ENCODE measurements at places on chromosomes 4 and X.

DNA sequence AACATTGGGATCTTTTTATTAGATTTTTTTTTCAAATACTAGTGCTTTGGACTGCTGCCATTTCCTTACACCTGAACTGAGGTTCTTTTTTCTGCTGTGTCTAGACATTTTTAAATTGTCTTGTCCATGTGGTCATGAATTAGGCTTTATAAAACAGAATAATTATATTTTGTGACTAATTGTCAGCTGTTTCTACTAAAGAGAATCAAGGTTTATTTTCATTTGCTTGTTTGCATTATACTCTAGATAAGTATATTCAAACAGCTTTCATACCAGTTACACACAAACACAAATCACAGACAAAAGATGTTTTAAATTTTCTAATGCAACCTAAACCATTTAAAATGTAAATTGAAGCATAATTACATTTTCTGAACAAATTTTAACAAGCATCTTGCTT is 194.7 kb downstream of the GALNTL6 start:
- DNase-seq, result no peak

DNA sequence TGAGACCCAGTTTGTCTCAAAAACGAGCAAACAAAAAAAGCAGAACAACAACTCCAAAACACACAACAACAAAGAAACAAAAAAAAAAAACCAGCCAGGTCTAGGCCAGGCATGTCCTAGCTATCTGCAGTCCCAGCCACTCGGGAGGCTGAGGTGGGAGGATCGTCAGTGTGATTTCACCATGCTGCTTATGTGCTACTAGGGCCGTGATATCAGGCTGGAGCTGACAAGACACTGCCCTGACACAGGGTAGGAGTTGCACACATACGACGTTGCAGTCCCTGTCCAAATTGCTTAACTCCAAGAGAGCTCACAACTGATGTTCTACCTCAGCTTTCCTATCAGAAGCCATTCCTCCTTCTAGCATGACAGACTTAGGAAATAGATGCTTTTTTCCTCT is 204.9 kb downstream of the AASDH start:
- no peak for DNase-seq

GRCh38 chr4:35900286-35901243 is 343.7 kb downstream of the ARAP2 start:
- DNase-seq, result no peak

DNA sequence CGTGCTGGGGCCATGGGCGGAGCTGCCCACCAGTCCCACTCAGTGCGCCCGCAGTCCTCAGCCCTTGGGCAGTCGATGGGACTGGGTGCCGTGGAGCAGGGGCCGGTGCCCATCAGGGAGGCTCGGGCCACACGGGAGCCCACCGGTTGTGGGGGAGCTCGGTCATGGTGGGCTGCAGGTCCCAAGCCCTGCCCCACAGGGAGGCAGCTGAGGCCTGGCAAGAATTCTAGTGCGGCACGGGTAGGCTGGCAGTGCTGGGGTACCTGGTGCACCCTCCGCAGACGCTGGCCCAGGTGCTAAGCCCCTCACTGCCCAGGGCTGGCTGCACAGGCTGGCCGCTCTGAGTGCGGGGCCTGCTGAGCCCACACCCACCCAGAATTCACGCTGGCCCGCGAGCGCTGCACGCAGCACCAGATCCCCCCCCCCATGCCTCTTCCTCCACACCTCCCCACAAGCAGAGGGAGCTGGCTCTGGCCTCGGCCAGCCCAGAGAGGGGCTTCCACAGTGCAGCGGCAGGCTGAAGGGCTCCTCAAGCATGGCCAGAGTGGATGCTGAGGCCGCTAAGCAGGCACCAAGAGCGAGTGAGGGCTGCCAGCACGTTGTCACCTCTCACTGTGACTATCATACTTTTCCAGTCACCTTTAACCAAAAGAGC is 564.4 kb downstream of the GALNTL6 start:
- no peak for DNase-seq

DNA sequence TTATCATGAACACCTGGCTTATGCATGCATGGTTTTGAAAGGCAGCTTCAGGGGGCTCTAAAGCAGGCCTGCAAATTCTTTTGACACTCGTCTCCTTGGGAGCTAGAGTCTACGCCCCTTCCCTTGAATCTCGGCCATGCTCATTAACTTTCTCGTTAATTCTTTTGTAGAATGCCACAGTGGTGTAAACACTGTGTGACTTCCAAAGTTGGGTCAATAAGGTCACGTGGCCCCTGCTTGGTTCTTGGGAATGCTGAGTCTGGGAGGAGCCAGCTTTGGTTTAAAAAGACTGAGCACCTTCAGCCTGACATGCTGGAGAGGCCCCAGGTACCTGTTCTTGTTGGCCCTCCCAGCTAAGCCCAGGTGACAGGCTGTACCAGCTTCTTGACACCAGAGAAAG is 228.4 kb downstream of the DHRSX start:
- DNase-seq, result no peak

DNA sequence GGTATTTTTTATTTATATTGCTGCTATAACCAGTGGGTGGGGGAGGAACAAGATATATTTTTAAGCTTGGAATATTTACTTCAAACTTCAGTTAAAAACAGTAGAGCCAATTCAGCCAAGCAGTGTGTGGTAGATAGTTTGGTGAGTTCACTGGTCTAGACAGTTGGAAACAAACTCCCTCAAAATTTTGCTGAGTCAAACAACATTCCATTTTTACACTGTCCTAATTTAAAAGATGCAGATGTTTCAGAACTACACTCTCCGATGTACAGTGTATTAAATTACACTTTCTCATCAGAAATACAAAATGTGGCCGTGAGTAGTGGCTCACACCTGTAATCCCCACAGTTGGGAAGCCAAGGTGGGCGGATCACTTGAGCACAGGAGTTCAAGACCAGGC is 23.3 kb downstream of the PRKX start:
- DNase-seq, result no peak

- no peak for DNase-seq
These were observed 131.6 kb downstream of the SLIT2 start for GRCh38 chr4:20383283-20383682.

- no peak for DNase-seq
These were observed 251.0 kb downstream of the PRDM5 start for GRCh38 chr4:120671538-120671937.

GRCh38 chr4:164955107-164955805 is 22.2 kb downstream of the TRIM61 start:
- DNase-seq, result no peak

DNA sequence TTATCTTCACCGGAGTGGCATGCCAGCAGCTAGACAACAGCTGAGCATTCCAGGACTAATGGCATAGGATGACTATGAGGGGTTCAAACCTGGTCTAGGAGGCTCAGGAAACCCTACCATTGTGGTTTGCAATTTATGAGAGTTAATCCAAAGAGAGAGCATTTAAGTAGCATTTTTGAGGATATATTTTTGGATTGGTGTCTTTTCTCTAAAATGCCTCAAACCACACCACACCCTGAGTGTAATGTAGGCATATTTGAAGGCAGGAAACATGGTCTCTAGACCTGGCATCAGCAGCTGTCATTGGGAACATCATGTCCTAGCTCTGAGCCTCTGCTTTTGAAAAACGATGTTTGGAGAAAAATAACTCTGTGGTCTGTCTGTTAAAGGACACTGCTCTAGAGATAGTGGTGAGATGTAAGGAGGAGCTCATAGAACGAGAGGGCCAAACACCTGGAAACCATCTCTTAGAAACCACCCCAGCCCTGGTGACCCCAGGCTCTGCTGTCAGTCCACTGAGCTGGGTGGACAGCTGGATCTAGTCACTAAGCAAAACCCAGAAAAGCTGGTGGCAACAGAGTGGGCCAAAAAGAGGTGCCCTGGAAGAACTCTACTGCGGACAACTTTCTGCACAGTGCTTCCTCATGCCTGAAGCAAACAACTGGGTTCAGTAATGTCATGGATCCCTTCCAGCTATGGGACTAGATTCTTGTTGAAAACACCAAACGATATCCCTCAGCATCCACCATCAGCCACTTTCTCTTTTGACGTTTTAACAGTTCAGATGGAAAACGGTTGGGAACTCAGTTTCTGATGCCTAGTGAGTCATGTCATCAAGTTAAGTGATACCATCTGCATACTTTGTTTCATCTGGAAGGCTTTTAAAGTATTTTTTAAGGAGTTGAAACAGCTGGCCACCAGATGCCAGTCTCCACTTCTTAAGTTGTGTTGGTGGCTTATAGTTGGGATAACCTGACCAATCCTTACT is 100.2 kb upstream of the C1QTNF7 start:
- DNase-seq, result no peak

DNA sequence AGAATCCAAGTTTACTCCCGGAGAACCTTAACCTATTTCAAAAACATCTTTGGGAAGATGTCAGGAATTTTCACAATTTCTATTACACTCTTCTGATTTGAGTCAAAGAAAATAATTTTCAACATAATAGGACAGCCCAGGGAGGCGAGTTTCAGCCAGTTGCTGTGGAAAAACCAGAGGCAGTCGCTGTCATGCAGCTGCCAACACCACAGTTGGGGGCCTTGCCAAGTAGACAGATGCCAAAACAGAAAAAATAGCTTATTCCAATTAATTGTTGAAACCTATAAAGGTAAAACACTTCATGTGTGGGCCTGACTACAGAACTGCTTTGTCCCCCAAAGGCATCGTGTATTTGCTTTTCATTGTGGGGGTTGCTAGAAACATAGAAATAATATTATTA is 225.8 kb downstream of the DMD start:
- no peak for DNase-seq

- DNase-seq, result no peak
These were observed 59.3 kb downstream of the WDFY3 start for GRCh38 chr4:84907145-84907544.

- no peak for DNase-seq
These were observed 420.2 kb downstream of the BCOR start for GRCh38 chrX:39677585-39677977.

- DNase-seq, result no peak
These were observed 136.2 kb downstream of the CFAP299 start for GRCh38 chr4:80471756-80472155.

GRCh38 chr4:153222707-153223426 is 18.6 kb downstream of the TRIM2 start:
- no peak for DNase-seq

DNA sequence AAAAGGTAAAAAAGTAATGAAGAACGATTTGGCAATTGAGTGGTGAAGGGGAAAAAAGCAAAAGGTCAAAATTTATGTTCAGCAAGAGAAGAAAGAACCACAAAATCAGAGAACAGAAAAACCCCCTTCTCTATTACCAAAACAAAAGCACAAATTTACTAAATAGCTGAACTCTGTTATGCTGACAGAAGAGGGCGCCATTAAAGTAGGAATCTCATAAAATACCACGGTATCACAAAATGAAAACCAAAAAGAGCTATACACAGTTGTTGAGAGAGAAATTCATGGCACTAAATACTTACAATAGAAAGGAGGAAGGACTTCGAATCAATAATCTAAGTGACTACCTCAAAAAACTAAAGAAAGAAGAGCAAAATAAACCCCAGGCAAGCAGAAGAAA is 69.6 kb upstream of the CXorf66 start:
- no peak for DNase-seq

DNA sequence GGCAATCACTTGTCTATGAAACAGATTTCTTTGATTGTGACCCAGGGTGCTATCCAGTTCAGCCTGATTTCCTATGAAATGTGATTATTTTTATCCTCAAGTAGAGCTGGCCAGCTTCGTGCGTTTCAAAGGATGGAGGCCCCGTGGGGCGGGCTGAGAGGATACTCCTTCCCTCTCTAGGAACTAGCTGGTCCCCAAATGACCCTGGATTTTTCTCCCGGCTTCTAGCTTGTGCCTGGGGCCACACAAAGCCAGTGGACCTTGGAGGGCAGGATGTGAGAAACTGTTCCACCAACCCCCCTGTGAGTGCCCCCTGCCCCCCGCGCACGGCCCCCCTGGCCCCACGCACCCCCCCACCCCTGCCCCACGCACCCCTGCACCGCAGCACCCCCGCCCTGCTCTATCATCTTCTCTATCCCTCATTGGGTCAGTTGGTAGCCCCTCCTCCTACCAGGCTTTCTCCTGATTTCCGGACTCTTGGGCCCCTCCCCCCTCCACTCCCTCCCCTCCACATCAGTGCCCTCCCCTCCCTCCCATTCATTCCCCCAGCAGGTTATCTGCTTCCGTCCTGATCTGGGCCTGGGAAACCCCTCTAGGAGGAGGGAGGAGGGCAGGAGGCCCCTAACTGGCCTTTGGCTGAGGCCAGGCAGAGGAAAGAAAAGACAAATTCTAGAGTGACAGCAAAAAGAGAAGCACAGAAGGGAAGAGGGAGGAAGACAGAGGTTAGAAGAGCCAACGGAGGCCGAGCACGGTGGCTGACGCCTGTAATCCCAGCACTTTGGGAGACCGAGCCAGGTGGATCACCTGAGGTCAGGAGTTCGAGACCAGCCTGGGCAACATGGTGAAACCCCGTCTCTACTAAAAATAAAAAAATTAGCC is 3.3 kb downstream of the XPNPEP2 start:
- DNase-seq, result no peak

GRCh38 chr4:152176627-152177214 is 359.2 kb downstream of the FBXW7 start:
- no peak for DNase-seq

DNA sequence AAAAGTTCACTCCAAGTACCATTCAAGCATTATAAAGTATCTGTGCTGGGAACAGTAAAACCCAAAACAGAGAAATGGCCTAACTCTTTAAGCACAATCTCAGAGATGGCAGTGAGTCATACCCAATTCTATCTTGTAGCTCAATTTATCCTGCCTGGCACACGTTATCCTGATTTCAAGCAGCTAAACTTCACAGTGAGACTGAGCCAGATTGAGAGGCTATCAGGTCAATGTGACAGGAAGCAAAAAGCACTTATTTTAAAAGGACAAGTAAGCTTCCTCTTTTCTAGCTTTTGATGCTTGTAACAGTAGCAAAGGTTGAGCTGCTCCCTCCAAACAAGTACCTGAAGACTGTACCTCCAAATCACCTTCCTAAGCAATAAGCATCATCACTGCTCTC is 324.9 kb downstream of the NAF1 start:
- DNase-seq, result no peak

DNA sequence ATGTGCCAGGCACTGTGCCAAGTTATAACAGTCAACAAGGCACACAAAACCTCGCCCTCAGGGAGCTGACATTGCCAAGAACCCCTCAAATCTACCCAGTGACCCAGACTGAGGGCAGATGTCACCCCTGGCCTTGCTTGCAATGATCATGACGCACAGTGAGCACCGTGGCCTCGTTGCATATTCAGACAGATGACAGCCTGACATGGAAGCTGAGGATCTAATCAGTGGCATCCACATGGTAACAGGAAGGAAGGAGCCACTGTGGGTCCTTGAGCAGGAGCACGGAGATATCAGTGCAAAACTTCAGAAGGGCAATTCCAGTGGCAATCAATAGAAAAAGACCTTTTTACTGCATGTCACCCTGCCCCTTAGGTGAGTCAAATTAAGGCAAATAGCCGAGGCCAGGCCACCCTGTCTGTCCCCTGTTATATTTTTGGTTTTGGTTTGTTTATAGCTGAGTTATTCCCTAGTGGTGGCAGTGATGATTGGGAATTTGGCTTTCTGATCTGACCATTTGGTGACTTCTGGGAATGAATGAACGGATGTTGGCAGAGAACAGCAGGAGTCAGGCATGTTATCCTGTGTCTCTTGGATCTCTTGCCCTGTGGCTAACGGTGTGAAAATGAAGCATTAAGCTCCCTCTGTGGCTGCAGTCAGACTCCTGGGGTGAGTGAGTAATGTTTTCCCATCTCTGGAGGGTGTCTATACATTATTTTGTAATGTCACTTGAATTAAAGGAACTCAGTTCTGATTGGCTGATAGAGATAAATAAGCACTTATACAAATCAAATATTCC is 20.4 kb downstream of the WDR13 start:
- no peak for DNase-seq
